ENCODE measurements at places on chromosomes 16 and 17.

- DNase-seq, result no peak
These were observed 224.0 kb upstream of the TNRC6C start for GRCh38 chr17:77734371-77735080.

DNA sequence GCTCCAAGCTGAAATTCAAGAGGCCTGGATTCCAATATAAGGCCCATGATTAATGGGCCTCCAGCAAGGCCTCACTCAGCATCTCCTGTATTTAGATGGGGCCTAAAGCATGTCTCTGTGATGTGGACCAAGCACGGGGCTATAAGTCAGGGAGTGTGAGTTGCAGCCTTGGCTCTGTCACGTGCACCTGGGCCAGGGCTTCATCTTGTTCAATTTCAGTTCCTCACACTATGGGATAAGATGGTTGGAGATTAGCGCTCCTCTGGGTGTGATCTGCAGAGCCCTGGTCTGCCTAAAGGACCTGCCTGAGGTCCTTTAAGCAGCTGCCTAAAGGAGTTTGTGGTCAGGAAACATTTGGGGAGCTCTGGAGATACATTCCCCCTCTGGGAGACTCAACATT, 25.2 kb downstream of the KLHL36 start:
- no peak for DNase-seq

GRCh38 chr16:16080465-16081065, 131.1 kb downstream of the ABCC1 start:
- no peak for DNase-seq

DNA sequence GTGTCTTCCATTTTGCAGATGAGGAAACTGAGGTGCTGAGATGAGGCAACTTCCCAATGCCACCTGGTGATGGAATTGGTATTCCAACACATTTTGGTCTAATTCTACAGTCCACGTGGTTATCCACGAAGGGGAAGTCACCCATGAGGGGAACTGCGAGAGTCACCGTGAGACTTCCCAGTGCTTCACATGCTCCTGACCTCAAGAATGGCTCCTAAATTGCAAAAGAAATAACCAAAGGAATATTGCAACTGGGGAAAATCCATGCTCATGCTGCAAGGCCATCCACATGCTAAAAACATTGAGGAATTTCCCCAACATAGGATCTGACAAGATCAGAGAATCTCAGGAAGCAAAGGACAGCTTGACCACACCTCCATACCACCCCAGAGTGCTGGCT, 153.9 kb downstream of the HS3ST3B1 start:
- DNase-seq, result no peak

DNA sequence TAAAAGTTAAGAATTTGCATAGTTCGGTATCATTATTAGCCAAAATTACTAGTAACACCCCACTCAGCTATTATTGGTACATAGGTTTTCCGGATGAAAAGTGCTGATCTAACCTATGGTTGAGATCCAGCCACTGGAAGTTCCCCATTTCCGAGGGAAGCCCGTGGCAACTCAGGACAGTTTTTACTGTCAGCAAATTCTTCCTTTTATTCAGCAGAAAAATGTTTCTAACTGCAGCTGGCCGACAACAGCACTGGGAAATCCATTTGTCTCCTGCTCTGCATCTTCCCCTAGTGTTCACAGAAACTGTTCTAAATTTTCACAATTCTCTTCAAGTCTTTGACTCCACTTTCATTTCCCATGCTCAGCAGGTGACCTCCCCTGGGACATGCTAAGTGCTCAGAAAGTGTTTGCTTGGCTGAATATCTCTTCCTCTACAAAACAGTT, 15.5 kb upstream of the MMD start:
- DNase-seq, result no peak

Data from activated CD4-positive, alpha-beta T cell treated with anti-CD3 and anti-CD28 coated beads, Interleukin-2, Interleukin-4, amounts not matched to agents 100 ng/mL and 50 ng/mL, durations not matched to agents 16 hours and 8 hours (primary cell).